ENCODE measurements at places on chromosomes 6 and 20. TPM values are rescaled to one million over a fixed set of nuclear protein-coding genes. Genes with fewer than 3 reads are reported as not detected.

- peak; percentile 12 for DNase-seq
These were observed 100.2 kb upstream of the KCNG1 start for GRCh38 chr20:51122931-51123658.

RAB44 gene
- total RNA-seq = 0.35 TPM

DNA sequence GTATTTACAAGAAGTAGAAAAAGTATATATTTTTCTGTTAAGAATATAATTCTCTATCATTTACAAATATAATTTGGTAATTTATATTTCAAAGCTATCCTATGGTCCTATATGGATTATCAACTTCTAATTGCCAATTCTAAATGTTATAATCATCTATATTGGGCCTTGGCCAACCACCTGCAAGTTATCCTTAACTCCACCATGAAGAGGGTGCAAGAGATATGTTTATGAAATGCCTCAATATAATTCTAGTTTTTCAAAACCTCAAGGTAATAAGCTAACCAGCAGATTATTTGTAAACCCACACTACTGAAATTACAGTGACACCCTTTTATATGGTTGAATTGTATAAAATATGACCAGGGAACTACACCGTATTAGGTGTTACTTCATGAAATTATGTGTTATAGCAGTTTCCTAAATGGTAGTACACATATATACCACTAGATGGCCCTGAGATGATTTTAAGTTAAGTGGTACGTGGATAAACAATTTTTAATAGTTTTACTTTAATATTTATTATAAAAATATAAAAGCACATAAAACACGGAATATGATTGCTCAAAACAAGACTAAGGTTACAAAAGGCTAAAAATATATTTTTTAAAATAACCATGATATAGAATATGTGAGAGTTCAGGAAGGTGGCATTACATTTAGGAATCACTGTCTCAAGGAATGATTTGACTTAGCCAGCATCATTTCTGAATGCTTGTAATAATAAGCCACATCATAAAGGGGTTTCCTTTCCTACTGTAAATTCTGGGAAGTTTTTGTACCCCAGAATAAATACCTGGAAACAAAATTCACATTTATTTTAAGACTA, 9.8 kb upstream of the PNISR start:
- DNase-seq = no peak

LGSN gene
- total RNA-seq = not detected

All from mesenteric fat pad (tissue), 1 donor.